ENCODE measurements at places on chromosomes 2 and 18. TPM values are rescaled to one million over a fixed set of nuclear protein-coding genes. Genes with fewer than 3 reads are reported as not detected.

- no peak for DNase-seq
Measured at GRCh38 chr2:141704541-141704940, 426.3 kb downstream of the LRP1B start.

DNA sequence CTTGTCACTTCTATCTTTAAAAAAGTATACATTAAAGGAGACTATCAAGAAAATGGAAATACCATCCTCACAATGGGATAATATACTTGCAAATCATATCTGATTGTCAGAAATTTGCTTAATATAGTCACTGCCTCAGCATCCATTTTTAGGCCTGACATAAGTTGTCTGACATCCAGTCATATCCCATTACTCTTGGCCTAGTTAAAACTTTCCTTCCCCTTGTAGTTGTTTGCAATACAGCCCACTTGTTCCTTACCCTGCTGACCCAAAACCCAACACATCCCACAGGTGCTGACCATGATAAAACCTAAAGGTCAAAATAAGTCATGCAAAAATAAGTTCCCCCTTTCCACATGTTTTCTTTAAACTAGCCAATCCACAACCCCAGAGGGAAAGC, 3.6 kb upstream of the ARHGEF33 start:
- DNase-seq: no peak

Gene NFE2L2
- total RNA-seq: 118 TPM

DNA sequence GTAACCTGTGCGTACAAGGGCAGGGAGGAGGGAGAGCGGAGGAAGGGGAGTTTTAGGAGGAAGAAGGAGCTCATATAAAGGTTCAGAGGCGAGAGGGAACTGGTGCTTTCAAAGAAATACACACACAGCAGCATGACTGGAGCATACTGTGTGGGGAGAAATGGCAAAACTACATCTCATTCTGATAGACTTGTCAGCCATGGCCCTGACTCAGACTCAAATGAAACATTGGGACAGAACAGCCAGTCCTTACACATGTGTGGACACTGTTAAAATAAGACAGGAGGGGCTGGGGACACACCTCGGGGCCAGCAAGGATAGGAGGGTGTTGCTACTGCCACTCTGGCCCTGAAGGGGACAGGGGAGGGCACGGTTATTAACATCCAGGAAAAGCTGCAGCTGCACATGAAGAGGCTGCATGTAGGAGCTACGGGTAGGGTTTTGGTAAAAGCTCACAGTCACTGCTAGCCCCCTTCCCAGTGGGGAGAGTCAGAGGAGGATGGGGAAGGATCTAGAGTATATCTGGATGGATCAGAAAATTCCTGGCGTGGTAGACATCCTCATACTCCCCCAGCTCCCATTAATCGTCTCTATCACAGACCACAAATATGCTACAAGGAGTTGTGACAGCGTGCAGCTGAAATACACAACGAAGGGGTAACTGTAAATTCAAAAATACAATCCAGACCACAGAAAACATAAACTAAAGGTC, 110.5 kb downstream of the GATA6 start:
- DNase-seq: no peak

DNA sequence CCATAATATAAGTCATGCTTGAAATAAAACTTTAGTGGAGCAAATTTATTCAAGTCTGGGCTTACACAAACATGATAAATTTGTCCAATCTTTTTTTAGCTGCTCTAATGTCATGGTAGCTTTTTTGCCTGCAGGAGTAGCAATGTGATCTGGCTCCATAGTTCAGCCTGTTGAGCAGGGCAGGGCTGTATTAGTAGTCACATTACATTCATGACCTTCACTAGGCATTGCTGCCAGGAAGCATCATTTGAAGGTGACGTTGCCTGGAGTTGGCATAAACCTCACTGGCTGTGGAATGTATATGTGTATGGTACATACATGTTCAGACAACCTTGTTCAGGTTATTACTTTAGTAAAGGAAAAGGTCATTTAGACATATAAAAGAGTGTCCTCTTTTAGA, 76.6 kb downstream of the CCDC85A start:
- DNase-seq: no peak

- DNase-seq: no peak
Measured at GRCh38 chr2:71620851-71621251, 167.5 kb downstream of the DYSF start.

Gene AQP12A
- total RNA-seq: not detected

- DNase-seq: no peak
Measured at GRCh38 chr18:45213040-45213333, 402.3 kb upstream of the SLC14A2 start.

DNA sequence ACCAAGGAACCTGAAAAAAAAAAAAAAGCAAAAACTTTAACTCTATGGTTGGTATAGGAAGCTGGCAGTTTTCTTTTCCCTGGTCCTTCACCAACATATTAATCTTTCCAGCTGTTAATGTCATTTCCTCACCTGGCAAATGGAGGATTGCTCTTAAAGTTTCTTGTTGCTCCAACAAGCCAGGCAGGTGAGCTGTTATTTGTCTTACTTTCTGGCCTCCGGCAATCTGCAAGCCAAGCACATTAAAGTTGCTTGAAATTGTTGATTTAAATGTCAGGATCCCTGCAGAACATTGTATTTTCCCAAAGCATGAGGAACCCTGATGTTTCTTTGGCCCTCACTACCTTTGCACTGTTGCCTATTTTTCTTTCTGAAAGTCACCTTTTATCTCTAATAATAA, 664.9 kb downstream of the METTL4 start:
- no peak for DNase-seq

DNA sequence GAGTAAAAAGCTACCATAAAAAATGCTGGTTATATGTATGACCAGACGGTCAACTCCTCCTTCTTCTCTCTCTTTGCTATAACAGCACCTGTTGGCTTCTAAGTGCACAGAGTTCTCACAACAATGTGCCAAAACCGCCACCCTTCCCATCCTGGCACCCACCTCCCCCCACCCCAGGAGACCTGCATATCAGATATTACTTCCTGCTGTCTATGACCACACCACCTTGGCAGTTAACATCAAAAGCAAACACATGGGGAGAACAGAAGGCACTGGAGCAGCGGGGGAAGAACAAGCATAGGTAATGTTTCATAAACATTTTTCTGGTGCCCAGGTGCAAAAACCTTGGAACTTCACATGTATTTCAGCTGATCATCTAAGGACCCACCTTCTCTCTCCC, 15.5 kb downstream of the SPRED2 start:
- DNase-seq: no peak

Gene ITGA6
- total RNA-seq: 67.1 TPM

DNA sequence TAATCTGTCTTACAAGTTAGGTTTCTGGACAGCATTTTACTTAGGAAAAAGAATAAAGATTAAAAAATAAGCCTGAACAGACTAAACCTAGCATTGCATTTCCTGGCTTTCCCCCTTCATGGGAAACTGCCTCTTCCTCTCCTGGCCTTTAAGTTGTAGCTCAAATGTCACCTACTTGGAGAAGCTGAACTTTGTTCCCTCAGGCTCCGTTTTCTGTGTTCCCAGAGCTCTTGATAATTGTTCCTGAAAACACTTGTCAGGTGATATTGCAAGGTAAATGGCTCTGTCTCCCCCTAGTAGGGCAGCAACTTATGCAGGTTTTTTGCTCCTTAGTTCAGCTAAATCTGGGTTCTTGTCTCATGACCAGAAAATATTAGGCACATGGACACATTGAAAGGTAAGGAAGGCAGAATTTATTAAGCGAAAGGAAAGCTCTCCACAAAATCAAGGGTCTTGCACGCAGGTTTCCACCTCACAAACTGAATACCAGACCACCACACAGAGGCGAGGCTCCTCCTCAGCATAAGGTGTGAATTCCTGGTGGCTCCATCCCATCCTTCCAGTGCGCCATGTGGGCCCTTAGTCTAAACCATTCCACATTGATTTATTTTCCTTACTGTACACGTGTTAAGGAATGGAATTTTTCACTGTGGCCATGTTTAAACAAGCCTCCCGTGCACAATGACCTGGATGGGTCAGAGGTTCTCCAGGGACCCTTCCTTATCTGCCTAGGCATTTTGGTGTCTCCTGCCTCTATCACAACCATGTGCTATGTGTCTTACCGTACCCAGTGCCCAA, 229.3 kb downstream of the HNMT start:
- no peak for DNase-seq

Gene NPAS2
- total RNA-seq: 10.6 TPM

DNA sequence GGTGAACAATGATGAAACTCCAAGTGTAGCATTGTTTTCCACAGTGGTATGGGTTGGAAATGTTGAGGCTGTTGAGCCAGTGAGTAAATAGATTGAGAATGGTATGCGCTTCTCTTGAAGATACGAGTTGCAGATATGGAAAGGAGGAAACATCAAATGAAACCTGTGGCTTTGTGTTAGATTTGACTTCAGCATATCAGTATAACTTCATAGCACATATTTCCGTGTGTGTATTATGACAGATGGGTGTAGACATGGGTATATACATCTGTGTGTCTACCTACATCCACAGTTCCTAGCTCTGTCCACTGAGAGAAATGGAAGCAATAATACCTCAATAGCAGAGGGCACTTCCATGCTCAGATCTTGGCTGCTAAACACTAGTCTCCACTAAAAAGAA, 8.0 kb downstream of the SNED1 start:
- DNase-seq: no peak

DNA sequence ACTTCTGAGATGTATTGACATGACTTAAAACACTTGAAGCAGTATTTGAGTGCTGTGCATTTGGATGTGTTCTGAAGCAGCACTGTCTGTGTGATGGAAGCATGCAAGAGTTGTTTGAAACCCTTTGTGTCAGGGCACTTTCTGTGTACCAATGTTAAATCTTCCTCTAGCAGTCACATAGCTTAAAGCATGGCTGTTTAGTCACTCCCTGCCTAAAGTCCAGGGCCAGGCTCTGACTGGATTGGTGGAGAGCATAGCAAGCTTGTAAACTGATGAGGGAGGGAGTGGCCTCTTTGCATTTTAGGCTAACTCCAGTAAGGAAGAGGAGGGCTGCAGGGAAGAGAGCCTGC, 73.5 kb downstream of the MYO1B start:
- DNase-seq: no peak

- no peak for DNase-seq
Measured at GRCh38 chr18:49762191-49763077, 50.9 kb downstream of the ACAA2 start.

Gene SOX11
- total RNA-seq: 0.36 TPM

- DNase-seq: no peak
Measured at GRCh38 chr2:149388120-149388816, 57.9 kb downstream of the LYPD6 start.

GRCh38 chr2:48250943-48251342, 279.0 kb upstream of the STON1 start:
- DNase-seq: no peak

DNA sequence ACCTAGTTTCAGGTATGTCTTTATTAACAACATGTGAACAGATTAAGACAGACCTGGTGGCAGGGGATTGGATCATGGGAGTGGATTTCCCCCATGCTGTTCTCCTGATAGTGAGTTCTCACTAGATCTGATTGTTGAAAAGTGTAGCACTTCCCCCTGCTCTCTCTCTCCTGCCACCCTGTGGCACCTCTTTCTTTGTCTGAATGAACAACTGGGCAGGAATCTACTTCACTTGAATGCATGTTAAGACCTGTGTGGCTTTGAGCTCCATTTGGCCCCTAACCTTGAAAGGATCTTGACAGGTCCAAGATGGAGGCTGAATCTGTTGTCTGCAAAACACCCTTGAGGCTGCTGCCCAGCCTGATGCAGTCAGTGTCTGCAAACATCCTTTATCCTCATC, 194.4 kb downstream of the RNF144A start:
- DNase-seq: no peak

DNA sequence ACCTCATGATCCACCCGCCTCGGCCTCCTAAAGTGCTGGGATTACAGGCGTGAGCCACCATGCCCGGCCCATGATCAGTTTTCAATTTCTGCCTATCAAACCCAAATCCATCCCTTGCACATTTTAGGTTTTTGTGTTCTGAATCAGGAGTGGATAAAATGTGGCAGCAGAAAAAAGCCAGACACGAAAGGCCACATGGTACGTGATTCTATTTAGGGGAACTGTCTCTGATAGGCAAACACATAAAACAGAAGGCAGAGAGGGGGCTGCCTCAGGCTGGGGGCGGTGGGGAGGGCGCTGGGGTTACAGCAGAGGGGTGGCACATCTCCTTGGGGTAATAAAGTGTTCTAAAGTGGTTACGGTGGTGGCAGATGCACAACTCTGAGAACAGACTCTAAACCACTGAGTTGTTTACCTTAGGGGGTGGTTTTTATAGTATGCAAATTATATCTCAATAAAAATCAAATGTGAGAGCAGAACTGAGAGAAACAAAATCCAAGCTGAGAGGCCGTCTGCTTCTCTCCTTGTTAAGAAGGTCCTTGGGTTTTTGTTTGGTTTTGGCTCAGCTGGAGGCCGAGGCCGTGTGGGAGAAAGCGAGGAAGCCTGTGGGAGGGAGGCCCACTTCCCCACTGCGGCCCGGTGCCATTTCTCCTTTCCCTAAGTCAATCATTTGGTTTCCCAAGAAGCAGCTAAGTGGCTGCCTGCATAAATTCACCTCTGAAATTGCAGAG, 78.0 kb downstream of the SOWAHC start:
- no peak for DNase-seq

Gene KIAA1328
- 27.1 TPM for total RNA-seq

DNA sequence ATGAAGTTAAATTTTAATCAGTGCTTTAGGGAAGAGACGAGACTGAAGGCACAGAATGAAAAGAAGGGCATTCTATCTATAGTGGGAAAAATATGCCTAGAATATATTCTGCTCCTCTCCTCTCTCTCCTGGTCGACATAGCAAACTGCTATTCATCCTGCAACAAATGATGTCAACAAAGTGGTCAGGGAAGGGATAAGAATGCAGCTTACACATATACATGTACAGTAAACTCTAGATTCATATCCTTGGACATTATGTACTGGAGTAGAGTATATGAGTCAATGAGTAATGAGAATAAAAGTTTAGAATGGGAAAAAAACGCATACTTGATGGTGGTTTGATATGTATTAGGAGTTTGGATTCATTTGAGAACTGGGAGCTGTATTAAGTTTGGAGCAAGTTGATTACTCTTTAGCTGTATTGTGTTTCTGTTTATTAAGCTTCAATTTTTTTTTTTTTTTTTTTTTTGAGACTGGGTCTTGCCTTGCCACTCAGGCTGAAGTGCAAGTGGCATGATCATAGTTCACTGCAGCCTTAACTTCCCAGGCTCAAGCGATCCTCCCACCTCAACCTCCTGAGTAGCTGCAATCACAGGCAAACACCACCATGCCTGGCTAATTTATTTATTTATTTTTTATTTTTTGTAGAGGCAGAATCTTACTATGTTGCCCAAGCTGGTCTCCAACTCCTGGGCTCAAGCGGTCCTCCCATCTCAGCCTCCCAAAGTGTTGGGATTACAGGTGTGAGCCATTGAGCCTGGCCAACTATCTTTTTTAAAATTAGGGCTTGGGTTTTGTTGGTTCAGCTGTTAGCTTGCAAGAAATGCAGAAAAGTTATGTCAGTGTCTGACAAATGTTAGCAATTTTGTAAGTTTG, 53.8 kb downstream of the STAT1 start:
- no peak for DNase-seq

Gene CDH2
- total RNA-seq: 36.4 TPM

DNA sequence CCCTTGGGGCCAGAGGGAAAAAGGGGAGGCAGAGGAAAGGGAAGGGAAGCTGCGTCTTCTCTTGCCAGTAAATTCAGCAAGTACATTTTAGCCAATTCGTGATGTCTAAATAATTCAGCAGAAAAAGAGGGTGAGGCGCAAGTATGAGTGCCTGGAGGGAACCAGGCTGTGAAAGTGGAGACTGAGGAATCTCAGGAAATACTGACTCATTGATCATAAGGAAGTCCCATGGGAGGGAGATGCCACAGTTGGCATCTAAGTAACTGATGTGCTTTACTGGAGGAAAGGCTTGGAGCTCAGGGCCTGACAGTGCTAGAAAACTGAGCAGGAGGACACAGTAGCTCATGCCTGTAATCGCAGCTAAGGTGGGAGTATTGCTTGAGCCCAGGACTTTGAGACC, 31.1 kb downstream of the KIF5C start:
- DNase-seq: no peak

All from spleen (tissue), 13 donors.